ENCODE measurements at places on chromosomes 16 and 17.

GRCh38 chr17:48843187-48843900, 12.5 kb downstream of the CALCOCO2 start:
- DNase-seq, result no peak

DNA sequence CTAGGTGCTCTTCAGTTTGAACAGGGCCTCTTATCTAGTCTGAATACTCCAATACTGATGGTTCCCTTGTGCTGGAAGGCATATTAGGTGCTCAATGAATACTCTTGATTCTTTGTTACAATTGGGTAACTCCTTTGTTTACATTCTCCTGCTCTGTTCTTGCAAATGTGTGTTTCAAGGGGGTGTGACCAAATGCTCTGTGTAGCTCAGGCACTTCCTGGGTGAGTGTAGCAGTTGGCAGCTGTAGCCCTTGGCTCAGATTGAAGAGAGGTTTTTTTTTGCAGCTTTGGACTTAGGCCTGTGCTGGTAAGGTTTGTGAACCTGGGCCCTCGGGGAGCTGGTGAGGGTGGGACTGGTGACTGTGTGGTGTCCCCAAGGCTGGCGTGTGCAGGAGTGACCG, 20.2 kb downstream of the TBCD start:
- DNase-seq, result no peak

GRCh38 chr17:58403311-58403710, 14.0 kb downstream of the RNF43 start:
- no peak for DNase-seq

GRCh38 chr16:46839986-46840443, 9.0 kb upstream of the C16orf87 start:
- no peak for DNase-seq

DNA sequence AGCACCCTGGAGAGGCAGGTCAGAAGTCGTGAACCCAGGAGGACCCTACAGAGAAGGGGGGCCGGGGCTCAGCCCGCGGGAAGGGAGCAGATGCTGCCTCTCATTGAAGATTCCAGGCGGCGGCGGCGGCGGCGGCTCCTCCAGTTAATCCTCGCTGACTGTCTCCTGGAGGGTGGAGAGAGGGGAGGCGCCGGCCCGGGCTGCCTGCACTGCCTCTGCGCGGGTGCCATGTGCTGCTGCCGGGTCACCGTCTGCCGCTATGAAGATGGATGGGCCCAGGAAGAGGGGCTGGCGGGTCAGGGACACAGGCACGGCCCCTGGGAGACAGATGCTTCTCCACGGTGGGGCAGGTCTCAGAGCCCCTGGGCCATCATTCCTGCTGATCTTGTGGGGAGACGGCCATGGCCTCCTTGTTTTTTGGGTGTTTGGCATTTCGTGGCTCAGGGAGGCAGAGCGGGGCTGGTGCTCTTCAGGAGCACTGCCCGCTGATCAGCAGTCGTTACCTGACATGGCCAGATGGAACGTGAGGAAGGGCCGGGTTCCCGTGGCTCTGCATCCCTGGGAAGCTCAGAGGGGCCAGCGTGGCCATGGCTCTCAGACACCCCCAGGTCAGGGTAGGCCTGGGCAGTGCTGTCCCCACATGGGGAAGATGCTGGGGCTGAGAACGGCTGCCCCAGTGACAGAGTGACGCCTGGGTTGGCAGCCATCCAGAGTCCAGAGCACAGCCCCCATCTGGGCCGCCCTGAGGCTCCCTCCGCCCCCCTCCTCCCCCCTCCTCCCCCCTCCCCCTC, 36.1 kb downstream of the GINS2 start:
- no peak for DNase-seq

DNA sequence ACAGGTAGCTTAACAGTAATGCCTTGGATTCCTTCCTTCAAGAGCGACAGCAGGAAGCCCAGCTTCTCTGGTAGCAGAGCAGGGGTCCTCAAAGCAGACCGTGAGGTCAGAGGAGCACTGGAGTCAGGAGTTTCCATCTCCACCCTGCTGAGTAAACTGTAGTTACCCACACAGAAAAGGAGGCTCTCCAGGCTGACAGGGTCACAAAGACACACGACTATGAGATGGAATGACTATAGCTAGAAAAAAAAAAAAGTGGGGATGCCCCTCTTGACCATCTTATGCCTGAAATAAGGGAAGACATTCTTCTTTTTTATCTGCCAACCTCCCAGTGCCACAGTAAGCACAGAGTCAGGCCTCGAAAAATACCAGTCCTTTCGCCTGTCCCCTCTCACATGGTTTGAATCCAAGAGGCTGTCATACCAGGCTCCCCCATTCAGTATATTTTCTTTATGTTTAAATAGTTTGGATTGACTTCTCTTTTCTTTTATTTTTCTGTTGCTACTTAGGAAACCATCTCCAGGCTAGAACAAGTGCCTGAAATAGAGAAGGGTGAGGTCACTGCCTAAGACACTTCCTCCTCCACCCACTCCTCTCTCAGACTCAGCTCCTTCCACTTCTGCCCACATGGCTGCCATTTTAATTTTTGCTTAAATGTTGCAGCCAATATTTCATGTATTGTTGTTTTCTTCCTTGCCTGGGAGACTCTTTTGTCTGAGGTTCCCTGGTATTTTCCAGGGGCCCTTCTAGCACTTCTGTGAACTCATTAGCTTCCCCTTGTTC, 707.4 kb downstream of the MAF start:
- peak; percentile 37 for DNase-seq

DNA sequence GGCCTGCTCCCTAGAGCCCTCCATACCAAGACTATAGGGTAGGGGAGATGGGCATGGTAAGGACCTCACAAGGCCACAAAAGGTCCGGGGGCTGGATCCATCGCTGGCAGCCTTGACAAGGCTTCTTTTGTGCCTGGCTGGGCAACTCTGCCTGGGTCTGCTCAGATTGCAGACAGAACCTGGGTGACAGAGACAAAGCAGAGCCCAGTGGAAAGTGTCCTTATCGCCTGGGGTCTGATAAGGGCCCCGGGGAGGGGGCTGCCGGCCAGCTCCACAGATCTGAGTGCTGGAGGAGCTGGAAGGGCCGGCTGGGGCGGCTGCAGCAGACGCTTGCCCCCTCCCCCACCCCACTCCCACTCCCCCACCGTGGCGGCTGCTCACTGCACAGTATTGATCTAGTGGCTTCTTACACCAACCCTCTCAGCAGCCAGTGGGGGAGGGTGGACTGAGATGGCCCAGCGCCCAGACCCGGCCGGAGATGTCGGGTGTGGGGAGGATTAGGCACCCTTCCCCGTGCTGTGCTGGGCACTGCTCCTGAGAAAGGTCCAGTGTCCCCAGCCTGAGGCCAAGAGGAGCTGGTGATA, 7.2 kb downstream of the MMP15 start:
- no peak for DNase-seq

- DNase-seq, result no peak
These were observed 9.6 kb downstream of the COTL1 start for GRCh38 chr16:84608282-84608681.

- DNase-seq, result no peak
These were observed 593 bp downstream of the CDIPT start for GRCh38 chr16:29862383-29862883.

DNA sequence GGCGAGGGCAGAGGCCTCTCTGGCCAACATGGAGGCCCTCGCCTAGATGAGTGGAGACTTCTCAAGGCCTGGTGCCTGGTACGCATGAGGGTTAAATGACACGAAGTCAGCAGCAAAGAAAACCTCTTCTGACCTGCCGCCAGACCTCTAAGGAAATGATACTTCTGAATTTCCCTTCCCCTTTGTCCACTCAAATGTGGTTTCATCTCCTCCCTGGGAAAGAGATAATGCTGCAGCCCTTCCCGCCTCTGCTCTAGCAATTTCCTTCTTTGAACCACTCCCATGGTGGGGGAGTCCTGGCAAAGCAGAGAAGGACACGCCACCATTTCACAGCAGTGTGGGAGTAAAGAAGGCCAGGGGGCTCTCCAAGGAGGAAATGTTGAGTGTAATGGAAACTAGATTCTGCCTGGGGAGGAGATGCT, 65.7 kb upstream of the BCAR1 start:
- no peak for DNase-seq

- no peak for DNase-seq
These were observed 6.8 kb upstream of the WBP2 start for GRCh38 chr17:75861927-75862317.

DNA sequence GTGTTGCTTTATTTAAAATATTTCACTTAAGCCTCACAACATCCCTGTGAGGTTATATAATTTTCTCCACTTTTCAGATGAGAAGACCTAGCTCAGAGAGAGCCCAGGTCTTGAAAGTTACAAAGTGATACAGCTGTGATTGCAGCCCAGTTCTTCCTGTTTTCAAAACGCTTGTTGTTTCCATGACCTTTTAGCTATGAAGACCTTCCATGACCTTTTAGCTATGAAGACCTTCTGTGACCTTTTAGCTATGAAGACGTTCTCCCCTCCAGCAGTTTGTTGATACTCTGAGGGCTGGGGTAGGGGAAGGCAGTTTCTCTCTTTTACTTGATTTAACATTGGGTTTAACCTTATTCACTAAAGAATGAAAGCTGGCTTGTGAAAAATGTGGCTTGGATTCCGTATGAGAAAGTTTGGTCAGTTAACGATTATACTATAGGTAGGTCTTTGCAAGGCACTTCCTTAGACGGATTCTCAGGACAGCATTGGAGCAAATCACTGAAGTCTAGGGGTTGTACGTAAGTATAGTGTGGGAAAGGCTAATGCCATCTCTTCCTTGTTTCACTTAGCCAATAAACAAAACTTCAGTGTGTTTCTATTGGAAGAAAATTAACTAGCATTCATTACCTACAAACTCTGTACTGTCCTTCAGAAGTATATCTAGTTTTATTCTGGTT, 20.7 kb downstream of the PHKB start:
- no peak for DNase-seq

- no peak for DNase-seq
These were observed 2.7 kb upstream of the ZP2 start for GRCh38 chr16:21214086-21214485.

- DNase-seq, result no peak
These were observed 17.2 kb upstream of the N4BP1 start for GRCh38 chr16:48627148-48627547.

DNA sequence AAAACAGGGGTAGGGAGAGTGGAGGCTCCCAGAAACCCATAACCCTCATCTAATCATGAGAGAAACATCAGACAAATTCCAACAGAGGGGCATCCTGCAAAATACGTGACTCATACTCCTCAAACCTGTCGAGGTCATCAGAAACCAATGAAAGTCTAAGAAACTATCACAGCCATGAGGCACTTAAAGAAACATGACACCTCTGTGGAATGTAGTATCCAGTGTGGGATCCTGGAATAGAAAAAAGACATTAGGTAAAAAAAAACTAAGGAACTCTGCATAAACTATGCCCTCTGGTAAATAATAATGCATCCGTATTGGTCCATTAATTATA, 16.4 kb downstream of the CDH5 start:
- no peak for DNase-seq

DNA sequence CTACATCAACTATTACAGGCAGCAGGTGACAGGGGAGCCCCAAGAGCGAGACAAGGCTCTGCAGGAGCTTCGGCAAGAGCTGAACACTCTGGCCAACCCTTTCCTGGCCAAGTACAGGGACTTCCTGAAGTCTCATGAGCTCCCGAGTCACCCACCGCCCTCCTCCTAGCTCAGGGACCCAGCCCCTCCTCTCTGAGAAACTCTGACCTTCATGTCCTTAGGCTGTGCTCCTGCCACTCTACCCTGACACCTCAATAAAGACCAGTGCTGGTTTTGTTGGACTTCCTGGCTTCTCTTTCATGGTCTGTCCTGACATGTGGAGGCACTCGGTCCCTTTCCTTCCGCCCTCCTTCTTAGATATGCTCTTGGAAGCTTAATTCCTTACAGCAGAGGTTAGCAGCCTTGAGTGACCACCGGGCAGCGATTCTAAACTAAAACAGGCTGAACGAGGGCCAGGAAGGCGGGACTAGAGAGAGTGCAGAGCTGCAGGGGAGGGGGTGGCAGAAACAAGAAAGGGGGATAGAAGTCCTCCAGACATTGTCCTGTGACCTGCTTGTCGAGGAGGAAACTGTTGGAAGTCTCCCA, 915 bp downstream of the AHSP start:
- no peak for DNase-seq

DNA sequence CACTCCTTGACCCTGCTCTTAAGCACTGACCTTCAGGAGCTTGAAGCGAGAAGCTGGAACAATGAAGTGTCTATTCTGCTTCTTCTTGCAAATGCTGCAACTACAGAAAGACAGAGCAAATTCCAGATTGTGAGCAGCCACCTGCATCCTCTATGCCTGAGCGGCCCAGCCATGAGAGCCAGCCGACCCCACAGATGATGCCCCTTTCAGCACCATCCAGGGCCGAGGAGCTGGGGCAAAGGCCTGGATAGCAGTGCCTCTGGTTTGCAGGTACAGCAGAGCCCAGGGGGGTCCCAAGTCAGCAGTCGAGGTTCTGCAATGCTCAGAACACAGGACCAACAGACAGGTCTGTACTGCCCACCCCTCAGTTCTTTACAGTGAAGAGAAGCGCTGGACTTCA, 4.7 kb downstream of the CENPV start:
- DNase-seq, result no peak

GRCh38 chr17:76419576-76420260, 33.2 kb downstream of the UBE2O start:
- DNase-seq, result no peak

DNA sequence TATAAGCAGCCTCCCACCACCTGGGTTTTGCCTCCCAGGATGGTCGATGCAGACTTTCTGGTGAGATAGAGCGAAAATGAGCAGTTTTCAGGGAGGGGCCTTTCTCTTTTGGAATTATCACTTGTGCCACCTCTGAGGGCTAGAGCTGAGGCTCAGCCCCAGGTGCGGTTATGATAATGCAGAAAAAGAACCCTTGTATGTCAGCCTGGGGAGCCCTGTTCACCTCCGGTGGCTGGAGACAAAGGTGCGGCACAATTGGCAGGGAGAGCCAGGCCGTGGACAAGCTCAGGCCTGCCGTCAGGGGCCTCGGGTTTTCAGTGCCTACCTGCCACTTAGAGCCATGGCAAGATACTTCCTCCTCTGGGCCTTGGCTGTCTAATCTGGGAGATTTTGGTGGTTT, 4.4 kb downstream of the SCPEP1 start:
- no peak for DNase-seq

DNA sequence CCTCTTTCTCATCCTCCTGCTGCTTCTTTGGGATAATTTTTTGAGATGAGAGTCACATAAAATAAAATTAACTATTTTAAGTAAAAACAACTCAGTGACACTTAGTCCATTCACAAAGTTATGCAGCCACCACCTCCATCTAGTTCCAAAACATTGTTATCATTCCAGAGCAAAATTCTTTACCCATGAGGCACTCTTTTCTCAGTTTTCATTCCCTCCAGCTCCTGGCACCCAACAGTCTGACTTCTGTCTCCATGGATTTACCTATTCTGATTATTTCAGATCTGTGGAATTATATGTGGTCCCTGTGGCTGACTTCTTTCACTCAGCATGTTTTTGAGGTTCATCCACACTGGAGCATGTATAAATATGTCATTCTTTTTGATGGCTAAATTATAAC, 239.9 kb upstream of the DYNLRB2 start:
- DNase-seq, result no peak

DNA sequence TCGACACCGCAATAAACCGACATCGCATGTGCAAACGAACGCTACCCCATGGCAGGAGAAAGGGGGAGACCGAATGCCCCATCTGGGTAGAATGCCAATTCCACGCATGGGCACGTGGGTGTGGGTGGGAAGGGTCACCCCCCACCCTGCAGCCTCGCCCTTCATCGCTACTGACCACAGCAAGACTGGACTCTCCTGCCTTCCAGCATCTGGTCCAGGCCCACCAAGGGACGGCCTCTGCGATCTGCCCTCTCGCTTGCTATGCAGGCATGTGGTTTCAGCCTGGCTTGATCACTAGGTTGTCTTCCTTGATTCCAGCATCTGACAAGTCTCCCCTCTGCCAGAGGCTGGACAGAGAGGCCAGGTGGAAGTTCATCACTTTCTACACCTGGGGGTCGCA, 159.3 kb downstream of the C16orf78 start:
- DNase-seq, result no peak

- peak; percentile 77 for DNase-seq
These were observed 18.6 kb downstream of the COG7 start for GRCh38 chr16:23434380-23434779.
